ENCODE measurements at places on chromosomes 6 and 20.
A peak's percentile ranks its signal among the peaks of the same experiment; 100 is the strongest.

DNA sequence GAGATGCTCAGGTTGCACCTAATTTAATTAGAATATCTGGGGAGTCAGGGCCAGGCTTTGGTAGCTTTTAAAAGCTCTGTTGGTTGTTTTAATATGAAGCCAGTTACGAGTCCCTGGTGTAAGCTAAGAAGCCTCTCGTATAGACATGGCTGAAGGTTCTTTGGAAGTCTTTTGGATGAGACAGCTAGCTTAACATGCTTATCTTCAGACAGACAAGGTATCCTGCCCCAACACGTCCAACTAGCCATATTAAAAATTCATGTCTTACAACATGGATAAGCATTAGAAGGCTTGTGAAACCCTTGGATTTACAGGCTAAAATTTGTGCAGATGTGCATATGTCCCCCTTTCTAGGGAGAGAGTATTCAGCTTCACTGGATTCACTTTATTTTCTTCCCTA, 105.7 kb upstream of the KCNK16 start:
- no peak for DNase-seq

DNA sequence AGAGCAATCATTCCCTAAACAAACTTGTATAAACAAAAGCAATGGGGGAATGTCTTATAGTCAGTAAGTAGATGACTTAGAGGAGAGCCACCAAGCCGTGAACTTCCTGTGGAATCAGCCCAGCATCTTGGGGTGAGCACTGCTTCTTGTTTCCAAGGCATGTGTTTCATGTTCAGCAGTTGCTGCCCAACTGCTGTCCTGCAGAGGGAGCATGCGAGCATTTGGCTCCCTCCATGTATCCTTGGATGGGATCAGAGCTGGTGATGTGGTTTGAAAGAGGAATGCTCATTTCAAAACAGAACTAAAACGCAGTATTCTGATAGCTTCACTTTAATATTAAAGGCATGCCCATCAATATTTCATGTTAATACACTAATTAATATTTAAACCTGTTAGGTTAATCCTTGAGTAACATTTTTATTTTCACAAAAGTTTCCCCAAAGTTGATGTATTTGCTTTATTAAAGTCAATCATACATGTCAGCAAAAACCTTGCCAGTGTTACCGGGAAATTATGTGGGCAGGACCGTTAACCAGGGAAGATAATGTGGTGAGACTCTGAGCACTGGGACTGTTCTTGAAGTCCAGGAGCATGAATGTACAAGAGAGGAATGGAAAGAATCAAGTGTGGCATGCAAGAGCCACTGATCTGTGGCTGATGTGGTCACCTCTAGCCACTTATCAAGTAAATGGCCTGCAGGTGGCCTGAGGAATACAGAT, 172.1 kb upstream of the GGTLC1 start:
- DNase-seq = peak; percentile 88

DNA sequence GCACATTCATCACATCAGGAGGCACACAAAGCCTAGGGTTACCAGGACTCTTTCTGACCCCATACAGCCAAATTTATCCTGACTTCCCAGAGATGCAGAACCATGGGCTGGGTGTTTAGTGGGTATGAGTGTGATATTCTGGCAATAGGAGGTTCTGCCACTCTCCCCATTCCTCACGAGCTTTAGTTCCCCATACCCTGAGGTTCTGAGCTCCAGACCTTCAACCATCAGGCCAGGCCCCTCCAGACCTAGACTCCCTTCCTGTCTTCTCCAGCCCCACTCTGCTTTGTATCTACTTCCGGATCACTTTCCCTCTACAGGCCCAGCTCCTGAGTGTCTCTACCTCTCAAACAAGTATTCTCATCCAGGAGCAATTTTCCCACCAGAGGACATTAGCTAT, 4.4 kb downstream of the HLA-F start:
- DNase-seq = no peak

- no peak for DNase-seq
These were observed 9.1 kb downstream of the MAPK13 start for GRCh38 chr6:36139431-36139830.

DNA sequence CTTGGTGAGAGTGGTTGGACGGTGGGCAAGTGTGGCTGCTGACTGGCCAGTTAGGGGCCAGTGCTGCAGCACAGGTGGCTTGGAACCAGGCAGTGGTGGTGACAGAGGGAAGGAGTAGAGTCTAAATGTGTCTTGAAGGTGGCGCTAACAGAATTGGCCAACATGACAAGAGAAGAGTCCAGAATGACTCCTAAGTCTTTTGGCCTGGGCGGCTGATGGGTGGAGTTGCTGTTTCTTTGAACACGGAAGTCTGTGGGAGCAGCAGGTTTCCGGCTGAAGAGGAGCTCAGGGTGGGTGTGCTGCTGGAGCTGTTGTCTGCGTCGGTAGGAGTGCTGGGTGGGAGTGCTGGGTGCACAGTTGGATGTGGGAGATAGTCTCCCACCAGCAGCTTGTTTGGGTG, 10.1 kb downstream of the LSM14B start:
- no peak for DNase-seq

DNA sequence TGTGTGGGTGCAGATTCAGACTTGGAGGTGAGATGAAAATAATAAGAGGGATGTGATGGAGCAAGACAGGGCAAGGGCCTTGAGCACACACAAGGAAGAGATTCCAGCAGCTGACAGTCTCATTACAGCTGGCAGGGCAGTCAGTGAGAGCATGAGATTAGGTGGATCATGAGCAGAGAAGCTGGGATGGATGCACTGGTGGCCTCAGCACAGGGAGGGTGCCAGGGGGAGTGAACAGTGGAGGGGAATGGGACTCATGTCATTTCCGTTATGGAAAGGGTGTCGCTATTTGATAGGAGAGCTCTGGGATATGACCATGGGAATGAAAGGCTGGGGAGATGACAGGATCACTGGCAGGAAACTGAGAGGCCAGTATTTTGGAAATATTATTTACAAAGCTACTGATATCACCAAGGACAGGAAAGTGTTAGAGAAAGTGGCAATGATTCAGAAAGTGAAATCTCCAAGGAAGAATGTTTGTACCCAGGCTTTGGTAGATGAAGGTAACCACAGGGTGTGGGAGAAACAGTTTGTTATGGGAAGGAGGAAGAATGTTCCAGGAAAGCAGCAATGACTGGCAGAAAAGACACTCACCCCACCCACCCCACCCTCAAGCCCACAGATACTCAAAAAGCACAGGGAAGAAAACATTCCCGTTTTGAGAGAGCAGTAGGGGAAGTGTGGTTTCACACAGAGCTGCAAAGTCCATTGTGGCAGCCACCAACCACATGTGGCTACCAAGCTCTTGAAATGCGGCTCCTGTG, 214.7 kb upstream of the PROKR2 start:
- DNase-seq = peak; percentile 41

GRCh38 chr20:51338692-51339440, 203.7 kb downstream of the NFATC2 start:
- no peak for DNase-seq

GRCh38 chr6:2314641-2315040, 69.2 kb upstream of the GMDS start:
- DNase-seq = no peak

DNA sequence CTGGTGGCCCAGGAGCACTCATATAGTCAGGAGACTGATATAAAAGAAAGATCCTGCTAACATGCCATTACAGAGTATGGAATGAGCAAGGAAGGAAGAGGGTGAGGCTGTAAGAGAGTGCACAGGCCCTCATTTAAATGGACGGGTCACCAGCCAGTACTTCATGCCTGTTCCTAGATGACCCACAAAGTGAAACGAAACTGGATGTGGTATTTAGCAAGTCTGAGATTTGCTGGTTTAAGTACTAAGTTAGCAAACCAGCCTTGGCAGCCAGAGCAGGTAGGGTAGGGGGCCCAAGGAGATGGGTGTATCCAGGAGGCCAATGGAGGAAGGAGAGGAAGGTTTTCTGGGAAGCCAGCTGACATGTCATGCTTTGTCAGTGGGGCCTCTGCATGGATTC, 15.9 kb downstream of the NT5E start:
- DNase-seq = no peak

DNA sequence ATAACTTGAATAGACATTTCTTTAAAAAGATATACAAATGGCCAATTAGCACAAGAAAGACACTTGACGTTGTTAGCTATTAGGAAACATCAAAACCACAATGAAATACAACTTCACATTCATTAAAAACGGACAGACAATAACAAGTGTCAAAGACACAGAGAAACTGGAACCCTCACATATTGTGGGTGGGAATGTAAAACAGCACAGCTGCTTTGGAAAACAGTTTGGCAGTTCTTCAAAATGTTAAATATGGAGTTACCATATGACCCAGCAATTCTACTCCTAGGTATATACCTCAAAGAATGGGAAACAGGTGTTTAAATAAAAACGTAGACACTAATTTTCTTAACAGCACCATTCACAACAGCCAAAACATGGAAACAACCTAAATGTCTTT, 100.5 kb upstream of the SLC22A23 start:
- DNase-seq = no peak

DNA sequence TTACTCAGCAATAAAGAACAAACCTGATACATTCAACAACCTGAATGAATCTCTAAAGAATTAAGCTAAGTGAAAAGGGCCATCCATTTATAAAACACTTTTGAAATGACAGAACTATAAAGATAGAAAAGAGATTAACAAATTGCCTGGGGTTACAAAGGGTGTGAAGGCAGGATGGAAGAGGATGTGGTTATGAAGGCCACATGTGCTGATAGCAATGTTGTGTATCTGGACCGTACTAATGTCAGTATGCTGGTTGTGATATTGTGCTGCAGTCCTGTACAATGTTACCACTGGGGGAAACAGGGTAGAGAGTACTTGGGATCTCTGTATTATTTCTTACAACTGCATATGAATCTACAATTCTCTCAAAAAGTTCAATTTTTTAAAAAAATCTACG, 36.4 kb downstream of the ELOVL5 start:
- DNase-seq = no peak

DNA sequence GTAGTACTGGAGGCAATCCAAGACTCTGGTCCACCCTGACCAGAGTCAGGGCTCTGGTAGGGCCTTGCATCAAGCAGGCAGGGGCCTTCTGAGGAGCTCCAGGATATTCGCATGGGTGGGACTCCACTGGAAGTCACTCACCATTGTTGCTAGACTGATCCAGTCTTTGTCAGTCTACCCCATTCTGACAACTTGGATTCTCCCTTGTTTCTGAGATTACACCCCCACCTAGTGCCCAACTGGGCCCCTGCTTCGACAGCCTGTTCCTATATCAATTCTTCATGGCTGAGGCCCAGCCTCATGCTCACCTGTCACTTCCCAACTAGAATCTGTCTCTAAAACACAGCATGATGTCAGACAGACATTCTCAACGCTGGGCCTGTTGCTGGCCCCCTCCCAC, 5.2 kb downstream of the SLC35D3 start:
- no peak for DNase-seq

DNA sequence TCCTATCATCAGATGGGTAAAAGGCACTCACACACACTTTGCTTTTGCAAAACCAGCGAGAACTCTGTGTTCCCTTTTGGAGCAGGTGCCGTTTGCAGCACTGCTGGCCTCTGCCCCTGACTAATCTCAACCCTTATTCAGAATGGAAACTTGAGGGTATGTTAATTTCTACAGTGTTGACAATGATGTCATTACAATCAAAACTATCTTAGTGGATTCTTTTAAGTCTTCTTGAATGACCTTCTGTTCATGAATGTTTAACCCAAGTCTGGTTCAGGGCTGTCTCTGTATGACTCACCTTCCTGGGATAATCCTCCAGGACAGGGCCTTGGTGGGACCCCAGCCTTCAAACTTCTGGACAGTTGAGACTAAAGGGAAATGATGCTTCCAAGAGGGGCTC, 197.9 kb downstream of the CDH4 start:
- no peak for DNase-seq

DNA sequence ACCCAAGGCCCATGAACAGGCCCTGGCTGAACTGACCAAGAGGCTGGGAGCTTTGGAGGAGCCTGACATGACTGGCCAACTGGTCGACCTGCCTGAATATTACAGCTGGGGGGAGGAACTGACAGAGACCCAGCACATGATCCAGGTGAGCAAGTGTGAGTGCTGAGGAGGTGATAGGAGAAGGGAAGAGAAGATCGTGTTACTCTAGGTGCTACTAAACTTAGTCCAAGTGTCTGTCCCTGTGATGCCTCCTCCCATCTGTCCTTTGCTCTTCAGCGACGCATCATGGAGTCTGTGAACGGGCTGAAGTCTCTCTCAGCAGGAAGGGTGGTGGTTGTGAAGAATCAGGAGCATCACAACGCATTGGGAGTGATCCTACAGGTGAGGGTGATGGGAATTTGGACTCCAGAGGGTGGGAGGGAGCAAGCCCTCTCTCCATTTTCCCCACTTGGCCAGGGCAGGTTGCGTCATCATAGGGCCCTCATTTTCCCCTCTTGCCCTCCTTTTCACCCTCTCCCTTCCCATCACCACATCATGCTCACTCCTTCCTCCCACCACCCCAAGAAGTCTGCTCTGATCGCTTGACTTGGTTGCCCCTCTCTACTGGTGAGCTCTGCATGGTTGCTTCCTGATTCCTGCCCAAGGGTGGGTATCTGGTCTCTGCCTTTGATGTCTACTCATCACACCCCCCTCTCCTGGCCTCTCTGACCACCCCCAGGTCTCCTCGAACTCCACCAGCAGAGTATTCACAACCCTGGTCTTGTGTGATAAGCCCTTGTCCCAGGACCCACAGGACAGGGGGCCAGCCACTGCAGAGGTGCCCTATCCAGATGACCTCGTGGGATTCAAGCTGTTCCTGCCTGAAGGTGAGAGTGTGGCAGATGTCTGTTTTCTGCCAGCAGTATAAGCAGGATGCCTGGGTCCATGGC, 4.7 kb downstream of the DXO start:
- DNase-seq = no peak

DNA sequence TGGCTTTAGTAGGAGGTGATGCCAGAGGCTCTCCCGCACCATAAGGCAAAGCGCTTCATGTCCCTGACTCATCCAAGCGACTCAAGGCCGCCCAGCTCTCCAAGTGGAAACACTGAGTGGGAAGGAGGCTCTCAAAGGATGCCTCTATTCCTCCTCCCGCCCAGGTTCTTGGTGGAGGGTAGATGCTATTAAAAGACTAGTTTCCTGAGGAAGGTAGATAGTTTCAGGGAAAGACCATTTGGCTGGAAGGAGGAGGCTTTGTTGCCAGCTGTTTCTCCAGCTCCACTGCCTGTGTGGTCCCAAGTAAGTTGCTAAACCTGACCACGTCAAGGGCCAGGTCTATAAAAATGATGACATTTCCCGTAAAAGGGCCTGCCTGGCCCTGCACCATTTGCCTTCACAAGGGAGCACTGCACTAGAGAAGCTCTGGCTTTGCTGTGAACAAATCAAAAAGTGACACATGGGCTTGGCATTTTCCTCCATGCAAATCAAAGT, 48.2 kb downstream of the GMDS start:
- no peak for DNase-seq

Data from adipocyte (in vitro differentiated cells).